Stimulated activated CD4-positive, alpha-beta T cell treated with anti-CD3 and anti-CD28 coated beads, Interleukin-15, amount 100 ng/mL, for 1 hour (primary cell): ENCODE measurements at places on chromosomes 12 and 14.

DNA sequence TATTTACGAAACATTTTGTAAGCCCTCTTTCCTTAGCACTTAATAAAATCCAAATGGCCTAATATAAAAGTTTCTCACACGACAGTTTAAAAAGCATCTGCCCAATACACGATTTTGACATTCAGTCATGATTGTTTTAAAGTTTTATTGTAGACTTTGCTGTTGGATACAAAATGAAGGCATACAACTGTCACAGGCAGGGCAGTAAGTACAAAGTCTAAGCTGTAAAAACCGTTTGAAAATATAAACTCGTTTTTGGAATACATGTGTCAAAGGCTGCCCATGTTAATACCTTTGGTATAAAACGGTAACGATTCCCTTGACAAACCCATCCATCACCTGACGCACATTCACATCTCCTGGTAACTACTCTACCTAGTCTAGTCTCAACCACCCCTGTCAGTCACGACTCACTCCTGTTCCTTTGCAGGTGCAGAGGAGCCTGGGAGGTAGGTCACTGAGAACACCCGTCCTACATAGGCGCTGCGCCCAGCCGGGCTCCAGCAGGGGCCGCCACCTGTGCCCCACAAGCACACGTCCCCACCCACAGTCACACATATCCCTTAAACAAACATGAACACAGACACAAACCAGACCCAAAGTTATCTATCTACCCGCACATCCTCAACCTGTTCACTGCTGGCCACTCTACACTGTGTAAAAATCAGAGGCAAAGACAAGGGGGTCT is 27.1 kb downstream of the KCTD10 start:
- no peak for DNase-seq

DNA sequence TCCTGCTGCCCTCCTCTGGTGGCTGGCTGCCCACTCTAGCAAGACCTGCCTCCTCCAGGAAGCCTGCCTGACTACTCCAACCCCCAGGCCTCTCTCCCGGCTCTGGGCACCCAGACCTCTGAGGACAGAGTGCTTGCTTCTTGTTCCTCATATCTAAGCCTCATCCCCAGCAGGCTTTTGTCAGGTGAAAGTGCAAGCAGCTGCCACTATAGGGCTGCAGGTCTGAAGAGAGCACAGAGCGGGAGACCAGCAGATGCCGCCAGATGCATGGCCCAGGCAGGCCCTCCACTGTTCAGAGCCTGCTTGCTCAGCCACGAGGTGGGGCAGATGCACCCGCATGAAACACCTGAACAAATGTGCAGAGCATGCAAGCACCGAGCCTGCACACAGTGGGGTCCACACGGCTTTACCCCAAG is 73.0 kb downstream of the SERPINA3 start:
- no peak for DNase-seq

DNA sequence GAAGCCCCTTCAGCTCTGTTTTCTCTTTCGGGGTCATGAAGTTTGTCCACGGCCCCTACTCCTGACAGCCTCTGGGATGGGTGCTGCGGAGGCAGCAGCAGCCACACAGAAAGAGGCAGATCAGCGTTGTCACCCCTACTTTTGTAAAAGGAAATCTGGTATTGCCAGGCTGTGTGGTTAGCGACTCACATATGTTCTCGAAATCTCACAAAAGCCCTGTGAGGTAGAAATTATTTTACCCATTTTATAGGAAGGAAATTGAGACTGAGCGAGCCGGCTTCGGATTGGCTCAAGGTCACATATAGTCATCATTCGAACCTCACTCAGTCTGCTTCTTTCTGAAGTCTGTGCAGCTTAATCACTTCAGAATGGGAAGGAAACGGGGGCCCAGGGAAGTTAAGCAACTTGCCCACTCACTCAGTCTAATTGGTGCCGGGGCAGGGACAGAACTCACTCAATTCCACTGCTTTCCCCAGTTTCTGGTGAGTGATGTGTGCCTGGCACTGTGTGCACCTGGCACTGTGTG is 1.1 kb upstream of the CKAP4 start:
- peak; percentile 6 for DNase-seq

GRCh38 chr14:78131616-78132015 is 38.6 kb upstream of the NRXN3 start:
- no peak for DNase-seq

GRCh38 chr14:59869381-59870255 is 958 bp downstream of the RTN1 start:
- no peak for DNase-seq

DNA sequence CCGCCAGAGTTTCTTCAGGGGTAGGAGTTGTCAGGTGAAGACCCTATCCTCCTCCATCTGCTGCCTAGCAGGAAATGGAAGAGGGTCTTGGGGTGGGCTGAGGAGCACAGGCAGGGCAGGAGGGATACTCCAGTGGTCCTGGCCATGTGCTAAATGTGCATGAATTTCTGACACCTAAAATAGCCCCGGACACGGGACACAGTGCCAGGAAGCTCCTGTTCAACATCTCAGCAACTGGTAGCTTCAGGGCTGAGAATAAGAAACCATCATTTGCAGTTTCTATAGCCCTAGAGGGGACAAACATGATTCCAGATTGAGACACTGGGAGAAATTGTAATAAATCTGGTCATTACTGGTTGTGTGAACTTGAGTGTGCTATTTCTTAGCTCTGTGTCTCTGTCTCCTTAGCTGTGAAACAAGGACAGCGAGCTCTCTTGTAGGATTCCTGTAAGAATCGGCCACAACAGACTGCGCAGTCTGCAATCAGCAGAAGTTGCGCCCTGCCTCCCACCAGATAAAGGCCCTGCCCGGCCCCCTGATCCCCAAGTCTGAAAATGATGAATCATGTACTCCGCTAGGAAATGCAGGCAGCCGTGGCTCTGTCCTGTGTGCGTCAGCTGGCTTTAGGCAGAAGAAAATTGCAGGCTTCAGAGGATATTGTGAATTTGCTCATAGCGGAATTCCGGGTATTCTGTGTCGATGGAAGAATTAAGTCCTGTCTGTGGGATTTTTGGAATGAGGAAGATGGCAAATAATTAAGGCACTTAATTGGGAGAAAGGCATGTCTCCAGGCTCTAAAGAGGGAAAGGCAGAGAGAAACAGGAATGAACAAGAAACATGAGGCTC is 35.2 kb upstream of the MEG3 start:
- DNase-seq: no peak

DNA sequence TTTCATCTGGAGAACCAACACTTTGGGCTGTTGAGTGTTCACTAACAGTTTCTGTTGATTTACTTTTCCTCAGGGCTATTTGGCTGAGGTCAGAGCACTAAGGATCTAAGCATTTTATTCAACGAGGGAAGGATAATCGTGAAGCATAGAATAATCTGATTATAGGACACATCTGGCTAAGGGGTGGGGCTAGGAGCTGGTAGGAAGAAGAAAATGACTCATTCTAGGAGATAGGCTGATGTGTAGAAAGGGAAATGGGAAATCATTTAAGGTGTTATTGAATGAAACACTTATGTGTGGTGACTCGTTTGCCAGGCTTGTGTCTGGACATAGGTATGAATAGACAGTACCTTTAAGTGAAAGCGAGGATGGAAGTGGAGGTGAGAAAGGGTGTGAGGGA is 167.2 kb downstream of the ETNK1 start:
- no peak for DNase-seq

GRCh38 chr14:84288781-84289180 is 1241.2 kb upstream of the FLRT2 start:
- no peak for DNase-seq

GRCh38 chr12:57993834-57994233 is 52.5 kb downstream of the ATP23 start:
- DNase-seq: no peak

DNA sequence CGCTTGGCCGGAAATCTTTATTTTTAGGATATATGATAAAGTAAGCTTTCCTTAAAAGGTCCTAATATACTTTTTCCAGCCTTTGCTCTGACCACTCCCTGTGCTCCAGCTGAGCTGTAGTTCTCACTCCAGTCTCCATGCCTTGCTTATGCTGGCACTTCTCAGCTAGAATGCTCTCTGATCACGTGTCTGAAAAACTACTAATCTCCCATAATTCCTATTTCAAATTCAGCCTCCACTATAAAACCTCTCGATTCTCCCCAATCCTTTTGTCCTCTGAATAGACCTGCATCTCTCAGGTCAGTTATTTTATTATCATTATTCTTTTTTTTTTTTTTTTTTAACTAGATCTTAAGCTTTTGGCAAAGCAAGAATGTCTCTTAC is 3.7 kb downstream of the BIN2 start:
- no peak for DNase-seq

- no peak for DNase-seq
Measured at GRCh38 chr14:24108336-24108874, 6.2 kb upstream of the DCAF11 start.

- no peak for DNase-seq
Measured at GRCh38 chr14:74472601-74473000, 20.5 kb downstream of the NPC2 start.

DNA sequence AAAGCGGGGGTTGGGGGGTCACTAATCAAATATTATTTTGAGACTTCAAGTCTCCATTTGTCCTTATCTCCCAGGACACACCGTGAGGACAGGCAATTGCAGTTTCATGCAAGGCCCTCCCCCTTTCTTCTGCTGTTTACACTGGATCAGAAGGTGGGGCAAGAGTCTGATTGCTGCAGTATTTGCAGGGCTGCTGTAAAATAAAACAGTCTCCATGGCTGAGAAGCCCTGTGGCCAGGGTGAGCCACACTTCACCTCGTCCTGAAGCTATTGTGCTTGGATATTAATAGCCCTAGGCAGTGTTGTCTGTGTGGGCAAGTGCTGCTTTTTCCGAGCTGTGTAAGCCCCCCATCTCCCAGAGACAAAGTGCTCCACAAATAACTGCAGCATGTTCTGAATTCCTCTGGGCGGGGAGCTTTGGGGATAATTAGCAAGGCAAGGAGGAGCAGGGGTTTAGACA is 187.4 kb upstream of the NTF3 start:
- no peak for DNase-seq

- no peak for DNase-seq
Measured at GRCh38 chr14:37673439-37673838, 78.0 kb downstream of the TTC6 start.

DNA sequence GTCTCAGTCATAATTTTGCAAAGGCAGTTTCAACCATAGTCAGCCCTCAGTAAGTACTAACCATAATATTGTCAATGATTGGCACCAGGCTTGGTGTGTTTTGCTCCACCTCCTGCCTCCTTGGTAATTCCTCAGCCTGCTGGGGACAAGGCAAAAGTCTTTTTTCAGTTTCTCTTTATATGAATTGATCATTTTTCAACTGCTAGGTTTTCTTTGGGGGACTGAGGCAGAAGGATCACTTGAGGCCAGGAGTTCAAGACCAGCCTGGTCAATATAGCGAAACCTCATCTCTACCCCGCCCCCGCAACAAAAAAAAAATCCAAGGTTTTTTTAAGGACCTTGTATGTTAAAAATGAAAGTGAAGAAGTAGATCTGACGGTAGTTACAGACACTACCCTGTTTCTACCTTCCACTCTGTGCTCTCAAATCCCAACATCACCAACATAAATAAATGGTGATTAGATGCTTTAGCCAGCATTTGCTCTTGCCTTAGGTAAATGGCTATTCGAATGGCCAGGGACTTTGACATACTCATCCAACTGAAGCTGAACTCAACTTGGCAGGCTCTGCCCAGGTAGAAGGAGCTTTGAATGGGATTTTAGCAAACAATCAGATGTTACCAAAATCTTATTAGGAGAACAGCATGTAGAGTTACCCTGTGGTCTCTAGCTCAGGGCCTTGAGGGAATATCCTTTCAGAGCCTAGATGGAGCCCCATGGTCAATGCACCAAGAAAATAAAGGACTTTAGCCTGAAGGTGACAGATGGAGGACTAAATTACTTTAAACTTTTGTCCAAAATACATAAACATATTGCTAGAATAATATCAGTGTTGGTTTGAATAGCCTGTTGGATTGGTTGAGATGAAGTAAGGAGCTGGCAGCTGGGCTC is 126.9 kb upstream of the AMIGO2 start:
- no peak for DNase-seq

- DNase-seq: no peak
Measured at GRCh38 chr12:63844391-63845341, at the start of gene SRGAP1. Gene SRGAP1, plus strand, starts transcription at chr12:63844700. Its CDS starts 117 bp downstream, at chr12:63844817.

GRCh38 chr12:93803424-93803807 is 126.2 kb downstream of the CRADD start:
- no peak for DNase-seq

GRCh38 chr14:96727980-96728717 is 69.0 kb upstream of the VRK1 start:
- DNase-seq: no peak

DNA sequence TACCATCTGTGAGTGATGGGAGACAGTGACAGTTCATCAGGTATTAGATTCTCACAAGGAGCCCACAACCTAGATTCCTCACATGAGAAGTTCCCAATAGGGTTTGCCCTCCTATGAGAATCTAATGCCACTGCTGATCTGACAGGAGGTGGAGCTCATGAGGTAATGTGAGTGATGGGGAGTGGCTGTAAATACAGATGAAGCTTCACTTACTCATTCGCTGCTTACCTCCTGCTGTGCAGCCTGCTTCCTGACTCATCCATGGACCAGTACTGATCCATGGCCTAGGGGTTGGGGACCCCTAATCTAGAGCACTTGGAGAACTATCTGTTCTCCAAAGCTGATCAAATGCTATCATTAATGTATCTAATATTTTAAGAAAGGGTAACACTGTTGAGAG is 17.7 kb downstream of the CLEC2D start:
- DNase-seq: no peak

DNA sequence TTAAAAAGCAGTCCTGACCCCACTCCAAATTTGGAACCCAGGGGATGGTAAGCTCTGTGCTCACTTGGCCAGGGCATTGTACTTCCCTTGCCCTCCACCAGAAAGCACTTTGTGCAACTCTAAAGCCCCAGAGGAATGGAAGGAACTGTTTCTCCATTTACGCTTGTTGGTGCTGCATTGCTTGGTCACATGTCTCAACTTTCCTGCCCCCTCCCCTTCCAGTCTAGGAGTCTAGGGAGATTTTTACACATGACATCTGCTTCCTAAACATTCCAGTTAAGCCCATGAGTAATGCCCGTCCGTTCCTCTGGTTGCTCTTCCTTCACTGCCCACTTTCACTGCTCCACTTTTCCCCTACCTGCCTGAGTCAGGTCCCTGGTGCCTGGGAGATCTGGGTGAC is 92.6 kb upstream of the MAP1LC3B2 start:
- no peak for DNase-seq

DNA sequence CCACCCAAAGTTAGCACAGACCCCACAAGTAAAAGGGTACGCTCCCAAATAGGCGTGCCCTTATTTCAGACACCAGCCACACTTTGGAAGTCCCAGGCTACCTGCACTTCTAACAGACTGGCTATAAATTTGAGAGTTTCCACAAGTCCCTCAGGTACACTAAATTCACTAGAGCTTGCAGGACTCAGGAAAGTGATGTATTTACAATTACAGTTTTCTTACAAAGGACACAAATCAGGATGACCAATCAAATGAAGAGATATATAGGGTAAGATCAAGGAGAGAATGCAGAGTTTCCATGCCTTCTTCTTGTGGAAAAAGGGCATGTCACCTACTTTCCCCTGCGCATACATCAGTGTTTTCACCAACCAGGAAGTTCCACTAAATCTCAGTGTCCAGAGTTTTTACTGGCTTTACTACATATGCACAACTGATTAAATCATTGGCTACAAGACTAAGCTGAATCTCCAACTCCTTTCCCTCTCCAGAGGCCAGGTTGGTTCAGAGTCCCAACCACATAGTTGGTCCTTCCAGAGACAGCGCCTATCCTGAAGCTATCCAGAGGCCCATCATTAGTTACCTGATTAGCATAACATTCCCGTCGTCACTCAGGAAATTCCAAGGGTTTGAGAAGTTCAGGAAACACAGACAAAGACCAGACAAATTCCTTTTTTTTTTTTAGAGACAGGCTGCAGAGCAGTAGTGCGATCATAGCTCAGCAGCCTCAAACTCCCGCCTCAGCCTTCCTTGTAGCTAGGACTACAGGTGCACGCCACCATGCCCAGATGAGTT is 84.2 kb downstream of the DENND5B start:
- DNase-seq: no peak
